ENCODE measurements at places on chromosomes 2 and 18.

GRCh38 chr2:99765731-99766318, 276.0 kb upstream of the REV1 start:
- DNase-seq: no peak

DNA sequence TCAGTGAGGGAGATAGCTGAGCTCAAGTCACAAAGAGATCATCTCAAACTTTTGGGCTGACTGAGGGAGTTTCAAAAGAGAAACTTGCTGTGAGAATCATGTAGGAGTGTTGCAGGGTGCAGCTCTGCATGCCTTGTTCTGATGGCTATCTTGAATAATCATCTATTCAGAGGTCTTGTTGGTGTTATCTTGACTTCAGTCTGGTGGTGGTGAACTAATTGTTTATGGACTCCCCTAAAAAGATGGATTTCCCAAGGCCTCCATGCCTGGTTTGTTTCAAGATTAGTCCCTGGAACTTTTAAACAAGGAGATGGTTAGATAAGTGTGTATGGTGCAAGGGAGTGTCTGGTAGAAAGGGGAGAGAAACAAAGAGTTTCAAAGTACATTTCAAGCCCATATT, 29.8 kb downstream of the SLC39A6 start:
- no peak for DNase-seq

- no peak for DNase-seq
These were observed 92.9 kb downstream of the NETO1 start for GRCh38 chr18:72774914-72775313.

DNA sequence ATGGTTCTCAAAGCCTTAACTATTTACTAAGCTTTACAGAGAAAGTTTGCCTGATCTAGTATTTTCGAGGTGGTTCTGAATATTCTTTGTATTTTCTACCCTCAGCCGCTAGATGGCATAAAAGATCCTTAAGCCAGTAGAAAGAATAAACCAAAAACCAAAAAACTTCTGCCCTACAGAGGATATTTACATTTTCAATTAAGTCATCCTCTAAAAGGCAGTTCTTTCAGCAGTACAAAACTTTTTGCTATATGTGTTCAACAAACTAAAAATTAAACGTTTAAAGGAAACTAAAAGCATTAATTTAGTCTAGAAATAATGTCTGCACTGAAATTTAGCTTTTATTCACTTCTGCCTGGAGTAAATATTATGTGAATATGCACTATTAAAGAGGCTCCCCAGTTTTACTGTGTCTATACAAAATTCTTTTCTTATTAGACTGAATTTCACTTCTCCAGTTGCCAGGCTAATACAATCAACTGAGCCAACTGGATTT, 297.5 kb downstream of the PIEZO2 start:
- peak; percentile 65 for DNase-seq

GRCh38 chr2:46382331-46383112, 85.3 kb downstream of the EPAS1 start:
- no peak for DNase-seq

DNA sequence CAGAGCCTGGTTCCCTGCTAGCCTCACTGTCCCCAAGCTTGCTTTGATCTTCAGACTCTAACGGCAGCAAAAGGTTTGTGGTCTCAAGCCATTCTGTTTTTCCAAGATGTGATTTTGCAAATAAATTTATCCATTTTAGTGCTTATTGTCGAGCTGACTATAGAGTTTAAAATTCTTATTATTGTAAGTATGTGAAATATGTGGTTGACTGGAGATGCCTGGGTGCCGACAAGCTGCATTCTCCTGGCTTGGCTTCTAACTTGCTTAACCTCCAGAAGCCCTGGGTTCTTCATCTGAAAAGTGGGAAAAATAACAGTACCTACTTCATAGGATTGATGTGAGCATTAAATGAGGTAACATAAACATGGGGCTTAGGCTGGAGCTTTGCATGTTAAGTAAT, 9.9 kb upstream of the EDAR start:
- no peak for DNase-seq

GRCh38 chr2:157184161-157184895, 73.2 kb upstream of the GALNT5 start:
- no peak for DNase-seq

DNA sequence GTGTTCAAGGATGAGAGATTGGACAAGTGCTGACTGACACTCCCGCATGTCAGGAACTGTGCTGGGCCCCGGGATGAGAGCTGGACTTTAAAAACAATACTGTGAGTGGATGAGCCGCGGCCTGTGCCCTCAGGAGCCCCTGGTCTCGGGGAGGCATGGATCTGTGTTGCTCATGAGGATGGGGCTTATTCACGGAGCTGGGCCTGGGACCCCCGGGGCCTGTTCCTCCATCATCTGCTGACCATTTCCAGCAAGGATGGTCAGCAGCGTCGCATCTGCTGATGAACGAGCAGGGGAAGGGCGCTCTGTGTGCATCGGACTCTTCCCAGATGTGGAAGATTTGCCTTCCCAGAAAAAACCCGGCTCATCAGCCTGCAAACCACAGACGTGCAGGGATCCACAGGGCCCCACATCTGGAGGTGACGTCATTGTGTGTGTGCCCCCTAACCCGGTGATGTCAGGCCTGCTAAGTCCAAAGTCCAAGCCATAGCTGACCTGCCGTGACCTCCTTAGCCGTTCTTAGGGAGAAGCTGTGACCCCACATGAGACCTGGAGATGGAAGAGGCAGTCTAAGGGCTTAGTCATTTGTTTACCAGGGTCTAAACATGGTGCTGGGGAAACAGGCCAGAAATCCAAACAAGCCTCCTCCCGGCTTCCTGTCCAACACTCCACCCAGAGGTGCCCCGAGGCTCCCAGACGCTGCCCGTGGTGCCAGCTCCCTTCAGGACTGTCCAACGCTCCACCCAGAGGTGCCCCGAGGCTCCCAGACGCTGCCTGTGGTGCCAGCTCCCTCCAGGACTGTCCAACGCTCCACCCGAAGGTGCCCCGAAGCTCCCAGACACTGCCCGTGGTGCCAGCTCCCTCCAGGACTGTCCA, 143.9 kb downstream of the PXDN start:
- DNase-seq: no peak

DNA sequence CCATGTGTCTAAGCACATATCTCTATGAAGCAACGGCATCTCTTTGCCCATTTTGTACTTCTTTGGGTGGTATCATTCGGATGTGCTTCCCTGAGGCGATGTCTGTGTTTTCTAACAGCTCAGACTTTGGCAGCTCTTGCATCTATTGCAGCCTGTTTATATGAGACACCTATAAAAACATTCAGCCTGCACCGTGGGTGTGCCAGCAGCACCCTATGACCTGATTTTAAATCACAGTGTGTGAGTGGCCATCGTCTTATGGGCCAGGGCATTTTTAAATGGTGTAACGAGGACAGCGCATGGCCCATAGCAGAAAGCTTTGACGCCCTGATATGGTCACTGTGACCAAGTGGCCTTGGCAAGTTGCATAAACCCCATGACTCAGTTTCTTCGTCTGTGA, 12.9 kb downstream of the NPAS2 start:
- no peak for DNase-seq

All from KBM-7 (cell line).